ENCODE measurements at places on chromosomes 7 and 10.
A peak's percentile ranks its signal among the peaks of the same experiment; 100 is the strongest.

- DNase-seq = no peak
Observed at GRCh38 chr7:30594048-30594539, 584 bp upstream of the GARS1 start.

DNA sequence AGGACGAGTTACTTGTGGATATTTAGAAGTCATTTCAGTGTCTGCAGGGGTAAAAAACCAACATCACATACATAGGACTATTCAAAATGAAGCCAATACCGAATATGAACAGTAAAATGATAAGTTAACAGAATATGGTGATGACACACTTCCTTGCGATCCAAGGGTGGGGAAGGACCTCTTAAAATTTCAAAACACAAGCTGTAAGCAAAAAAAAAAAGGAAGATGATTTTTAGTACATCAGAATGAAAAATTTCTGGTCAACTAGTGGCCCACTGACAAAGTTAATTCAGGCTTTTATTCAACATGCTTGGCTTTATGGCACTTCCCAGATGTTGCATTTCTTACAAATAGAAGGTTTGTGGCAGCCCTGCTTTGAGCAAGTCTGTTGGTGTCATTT, 19.0 kb upstream of the GALNTL5 start:
- no peak for DNase-seq

DNA sequence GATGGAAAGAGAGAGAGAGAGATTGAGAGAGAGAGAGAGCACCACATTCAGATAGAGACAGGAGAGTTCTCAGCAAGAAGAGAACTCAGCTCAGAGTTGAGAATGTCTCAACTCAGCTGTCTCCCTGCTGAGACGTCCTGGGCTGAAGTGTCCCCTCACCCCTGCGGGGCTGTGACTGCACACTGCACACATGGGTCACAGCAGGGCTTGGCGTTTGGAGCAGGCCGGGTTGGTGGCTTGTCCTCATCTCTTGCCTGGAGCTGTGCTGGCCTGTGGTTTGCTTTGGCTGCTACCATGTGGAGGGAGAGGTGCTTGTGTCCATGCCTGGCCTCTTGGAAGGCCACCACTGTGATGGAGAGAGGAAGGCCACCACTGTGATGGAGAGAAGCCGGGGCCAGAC, 167.9 kb downstream of the RNF216 start:
- no peak for DNase-seq

DNA sequence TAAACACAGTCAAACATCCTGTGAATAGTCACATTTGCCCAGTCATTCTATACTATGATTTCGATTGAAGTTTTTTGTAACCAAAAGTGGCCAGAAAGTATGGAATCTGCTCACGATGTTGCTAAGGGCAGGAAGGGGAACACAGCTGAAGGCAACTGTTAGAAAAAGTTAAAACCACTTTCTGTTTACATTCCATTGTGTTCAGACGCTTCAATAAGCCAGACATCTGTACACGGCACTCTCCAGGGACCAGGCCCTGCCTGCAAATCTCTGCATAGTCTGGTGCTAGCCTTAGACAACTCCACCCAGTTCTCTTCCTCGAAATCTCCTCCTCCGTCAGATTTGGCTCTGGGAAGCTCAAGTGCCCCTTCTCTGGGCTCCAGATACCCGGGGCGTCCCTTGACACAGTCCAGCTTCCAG, 17.1 kb upstream of the TMEM120A start:
- DNase-seq = no peak

DNA sequence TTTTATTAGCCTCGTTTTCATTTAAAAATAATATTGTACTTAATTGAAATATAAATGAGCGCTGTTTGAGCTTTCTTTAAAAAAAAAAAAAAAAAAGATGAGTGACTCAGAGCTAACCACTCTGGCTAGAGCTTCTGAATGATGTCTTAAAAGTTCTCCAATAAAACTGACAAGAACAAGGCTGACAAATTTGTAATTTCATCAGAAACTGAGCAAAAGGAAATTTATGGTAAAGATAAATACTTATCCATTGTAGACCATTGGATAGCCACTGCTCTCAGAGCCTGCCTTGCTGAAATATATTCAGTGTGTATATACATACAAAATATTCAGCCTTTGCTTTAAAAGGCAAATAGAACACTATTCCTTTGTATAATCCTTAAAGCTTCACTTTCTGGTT, 91.2 kb upstream of the OIT3 start:
- DNase-seq = no peak

DNA sequence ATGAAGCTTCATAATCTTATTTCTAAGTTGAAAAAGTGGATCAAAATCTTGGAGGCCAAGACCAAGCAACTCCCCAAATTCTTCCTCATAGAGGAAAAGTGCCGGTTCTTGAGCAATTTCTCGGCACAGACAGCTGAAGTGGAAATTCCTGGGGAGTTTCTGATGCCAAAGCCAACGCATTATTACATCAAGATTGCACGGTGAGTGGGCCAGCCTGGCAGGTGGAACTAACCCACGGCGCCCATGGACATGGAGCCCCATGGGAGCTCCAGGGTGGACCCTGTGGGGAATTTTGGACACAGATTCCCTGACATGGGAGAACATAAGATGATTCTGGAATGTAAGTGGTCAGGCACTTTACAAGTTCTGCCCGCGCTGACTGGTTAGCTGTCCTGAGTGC, 125.9 kb downstream of the TRRAP start:
- no peak for DNase-seq

DNA sequence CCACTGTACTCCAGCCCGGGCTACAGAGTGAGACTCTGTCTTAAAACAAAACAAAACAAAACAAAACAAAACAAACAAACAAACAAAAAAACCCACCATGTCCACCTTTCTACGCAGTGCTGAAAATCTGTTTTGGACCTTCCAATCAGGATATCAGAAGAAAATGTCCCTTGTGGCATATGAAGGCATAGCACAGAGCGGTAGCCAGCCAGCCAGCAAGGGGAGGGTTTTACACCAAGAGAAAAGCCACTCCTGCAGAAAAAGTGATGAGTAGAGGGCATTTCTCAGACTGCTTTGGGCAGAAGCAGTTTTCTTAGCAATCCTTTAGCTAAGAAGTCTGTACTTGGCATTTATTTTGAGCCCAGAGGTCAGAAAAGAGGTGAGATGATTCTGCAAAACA, 612.2 kb downstream of the TYW1 start:
- no peak for DNase-seq

DNA sequence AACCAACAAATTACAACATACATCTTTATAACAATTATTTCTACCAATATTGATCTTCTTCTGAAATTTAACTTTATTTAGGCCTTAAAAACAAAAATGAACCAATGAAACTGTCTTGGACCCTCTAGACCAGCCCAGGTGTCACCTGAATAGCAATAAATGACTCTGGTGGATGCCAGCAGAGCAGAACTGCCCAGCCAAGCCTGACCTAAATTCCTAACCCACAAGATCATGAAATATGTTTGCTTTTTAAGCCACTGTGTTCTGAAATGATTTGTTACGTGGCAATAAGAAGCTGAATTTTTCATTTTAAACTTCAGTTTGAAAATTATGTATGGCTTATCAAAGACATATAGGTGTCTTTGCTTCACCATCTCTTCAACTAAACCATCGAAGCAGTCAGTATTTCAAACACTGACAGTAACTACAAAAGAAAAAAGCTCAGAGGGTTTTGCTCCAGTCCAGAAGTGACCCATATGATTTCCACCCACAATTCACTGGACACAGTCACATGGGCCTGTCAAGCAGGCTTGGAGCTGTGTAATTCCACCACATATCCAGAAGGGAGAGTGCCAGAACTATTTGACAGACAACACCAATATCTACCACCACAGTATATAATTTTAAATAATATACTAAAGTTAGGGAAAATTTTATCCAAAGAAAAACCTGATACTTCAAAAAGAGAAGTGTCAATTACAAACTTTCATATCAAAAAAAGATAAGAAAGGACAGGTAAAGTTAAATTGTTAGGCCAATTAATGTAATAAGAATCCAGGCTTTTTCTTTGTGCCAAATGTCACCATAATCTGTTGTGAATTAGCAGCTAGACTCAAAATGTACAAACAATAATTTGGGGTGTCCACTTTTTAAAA, 94.5 kb downstream of the KMT2C start:
- DNase-seq = no peak

- no peak for DNase-seq
Observed at GRCh38 chr10:11382187-11382586, 229.3 kb downstream of the USP6NL start.

GRCh38 chr10:93367664-93368063, 114.5 kb downstream of the MYOF start:
- no peak for DNase-seq

GRCh38 chr10:69837261-69837660, 35.6 kb downstream of the COL13A1 start:
- no peak for DNase-seq

- DNase-seq = no peak
Observed at GRCh38 chr10:59830601-59831259, 75.6 kb downstream of the CCDC6 start.

DNA sequence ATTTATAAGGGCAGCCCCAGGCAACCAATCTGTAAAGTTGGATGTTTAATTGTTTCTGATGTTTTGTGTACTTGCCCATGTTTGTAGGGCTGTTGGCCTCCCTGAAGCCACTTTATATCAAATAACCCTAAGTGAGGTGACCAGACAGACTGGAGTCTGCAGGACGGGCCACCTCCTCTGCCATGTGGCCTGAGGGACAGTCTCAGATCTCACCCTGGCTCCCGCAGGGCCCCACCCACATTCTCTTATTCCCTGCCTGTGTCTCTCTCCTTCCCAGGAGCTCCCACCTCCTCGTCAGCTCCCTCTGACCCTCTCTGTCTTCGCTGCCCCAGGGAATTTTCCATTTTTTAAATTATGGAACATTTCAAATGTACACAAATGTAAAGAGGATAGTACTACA, 9.5 kb upstream of the C10orf71 start:
- DNase-seq = no peak

- no peak for DNase-seq
Observed at GRCh38 chr10:77398986-77399755, 238.4 kb downstream of the KCNMA1 start.

GRCh38 chr7:158301207-158301606, 286.4 kb downstream of the PTPRN2 start:
- DNase-seq = no peak

- no peak for DNase-seq
Observed at GRCh38 chr10:11261687-11262493, 244.2 kb downstream of the CELF2 start.

DNA sequence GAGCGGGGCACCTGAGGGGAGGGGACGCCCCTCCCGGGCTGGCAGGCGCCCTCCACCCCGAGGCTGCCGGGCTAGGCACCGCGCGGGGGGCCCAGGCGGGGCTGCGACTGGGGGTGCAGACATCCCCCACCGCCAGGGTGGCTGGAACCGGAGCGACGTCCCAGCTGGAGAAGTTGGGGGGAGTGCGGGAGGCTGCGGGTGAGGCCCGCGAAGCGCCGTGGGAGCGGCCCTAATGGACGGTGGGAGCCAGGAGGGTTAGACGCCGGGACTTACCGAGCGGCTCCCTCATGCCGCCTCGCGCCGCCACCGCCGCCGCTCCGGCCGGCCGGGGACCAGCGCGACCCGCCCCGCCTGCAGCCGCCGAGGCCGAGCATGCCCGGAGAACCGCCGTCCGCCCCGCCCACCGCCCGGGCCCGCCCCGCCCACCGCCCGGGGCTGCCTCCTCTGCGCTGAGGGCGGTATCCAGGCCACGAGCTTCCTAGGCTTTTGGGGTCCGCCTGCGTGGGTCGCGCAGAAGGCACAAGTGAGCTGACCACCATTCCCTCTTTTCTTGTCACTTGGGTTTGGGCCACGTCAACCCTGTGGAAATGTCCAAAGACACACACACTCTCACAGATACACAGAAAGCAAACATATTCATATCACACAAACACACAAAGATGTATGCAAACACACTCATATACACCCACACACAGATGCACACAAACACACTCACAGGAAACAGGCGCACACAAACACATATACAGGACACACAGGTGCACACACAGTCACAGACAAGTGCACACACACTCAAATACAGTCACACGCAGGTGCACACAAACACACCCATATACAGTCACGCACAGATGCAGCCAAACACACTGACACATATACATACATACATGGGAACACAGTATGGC, at the start of gene JCAD:
TSS of gene JCAD (minus strand) at position 378 of the 899 bp plus-strand sequence. CDS start 11,774 bp downstream, outside the sequence.
- peak; percentile 26 for DNase-seq

DNA sequence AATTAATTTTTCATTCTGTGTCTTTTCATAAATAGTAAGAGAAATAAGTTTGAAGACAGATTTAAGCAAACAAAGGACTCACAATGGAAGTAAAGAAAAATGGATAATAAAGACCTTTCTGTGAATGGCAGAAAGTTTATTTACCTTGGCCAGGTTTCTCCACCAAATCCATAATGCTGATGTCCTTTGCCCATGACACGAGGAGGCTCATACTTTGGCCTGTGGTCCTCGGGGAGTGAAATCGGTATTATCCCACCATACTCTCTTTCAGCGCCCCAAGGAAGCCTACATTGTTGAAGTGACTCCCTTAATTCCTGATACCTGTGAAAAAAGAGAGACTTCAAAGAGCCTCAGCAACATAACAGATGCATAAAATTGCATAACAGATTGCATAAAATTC, 43.1 kb upstream of the CYCS start:
- no peak for DNase-seq

- no peak for DNase-seq
Observed at GRCh38 chr7:23285657-23286646, 13.2 kb upstream of the MALSU1 start.

- DNase-seq = no peak
Observed at GRCh38 chr7:103679151-103680132, 233.4 kb upstream of the SLC26A5 start.

DNA sequence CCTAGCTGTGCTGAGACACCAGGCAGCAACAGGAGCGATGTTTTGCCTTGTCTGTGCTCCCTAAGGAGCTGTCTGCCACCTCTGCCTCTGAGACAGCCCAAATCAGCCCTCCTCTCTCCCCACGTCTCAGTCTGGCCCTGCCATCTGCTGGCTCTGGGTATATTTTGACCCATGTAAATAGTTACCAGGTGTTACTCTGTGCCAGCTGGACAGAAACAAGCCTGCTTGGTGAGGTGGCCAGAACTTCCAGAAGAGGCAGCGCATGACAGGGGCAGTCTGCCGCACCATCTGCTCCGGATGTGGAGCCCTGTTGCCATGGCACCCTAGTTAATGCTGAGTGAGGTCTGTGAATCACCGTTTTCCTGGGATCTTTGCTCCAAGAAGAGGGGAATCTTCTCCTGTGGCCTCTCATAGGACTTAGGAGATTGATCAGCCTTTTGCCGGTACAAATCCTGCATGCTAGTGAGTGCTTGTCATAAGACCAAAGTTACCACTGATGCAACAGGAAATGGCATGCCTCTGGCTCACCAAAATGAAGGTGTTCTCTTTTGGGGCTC, 31.8 kb downstream of the GSTO2 start:
- DNase-seq = no peak

DNA sequence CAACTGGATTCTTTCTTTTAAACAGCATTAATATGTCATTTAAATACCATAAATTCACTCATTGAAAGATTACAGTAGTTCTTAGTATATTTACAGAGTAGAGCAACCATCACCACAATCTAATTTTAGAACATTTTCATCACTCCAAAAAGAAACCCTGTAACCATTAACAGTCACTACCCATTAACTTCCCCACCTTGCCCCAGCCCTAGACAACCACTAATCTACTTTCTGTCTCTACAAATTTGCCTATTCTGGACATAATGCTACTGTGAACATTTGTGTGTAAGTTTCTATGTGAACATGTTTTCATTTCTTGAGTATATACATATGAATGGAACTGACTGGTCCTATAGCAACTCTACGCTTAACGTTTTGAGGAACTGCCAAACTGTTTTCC, 42.4 kb downstream of the P4HA1 start:
- DNase-seq = no peak
